Glutamatergic neuron (in vitro differentiated cells): ENCODE measurements at places on chromosomes 6 and 20. TPM values are rescaled to one million over a fixed set of nuclear protein-coding genes. Genes with fewer than 3 reads are reported as not detected.
A peak's percentile ranks its signal among the peaks of the same experiment; 100 is the strongest.

GRCh38 chr6:145707397-145707796 is 27.9 kb downstream of the EPM2A start:
- DNase-seq, result no peak
- H3K27ac ChIP-seq, result no peak overlapping the region
- no peaks in the 10 kb centered on the region for H3K4me1 ChIP-seq
- no peak overlapping the region for H3K4me3 ChIP-seq
- no peaks in the 10 kb centered on the region for H3K27me3 ChIP-seq

DNA sequence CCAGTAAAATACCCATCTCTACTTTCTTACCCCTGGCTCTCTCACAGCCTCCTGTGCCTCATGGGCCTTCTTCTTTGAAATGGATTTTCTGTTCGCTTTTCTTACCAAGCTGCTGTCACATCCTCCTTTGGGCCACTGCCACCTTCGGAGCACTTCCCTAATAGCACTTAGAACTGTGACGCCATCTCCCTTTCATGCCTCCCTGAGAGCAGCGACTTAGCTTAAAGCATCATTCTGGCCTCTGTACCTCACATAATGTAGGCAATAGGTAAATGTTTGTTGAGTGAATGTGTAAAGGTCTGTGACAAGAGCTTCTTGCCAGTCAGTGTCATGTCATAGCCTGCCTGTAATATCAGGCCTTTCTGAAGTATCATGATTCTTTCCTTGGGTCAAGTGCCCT is 78.8 kb downstream of the ADGRG6 start:
- peaks cover 9% of the 10 kb centered on the region for H3K4me1 ChIP-seq
- no peaks in the 10 kb centered on the region for H3K27me3 ChIP-seq
- no peak overlapping the region for H3K27ac ChIP-seq
- no peak overlapping the region for H3K4me3 ChIP-seq
- no peak for DNase-seq
- H3K36me3 ChIP-seq, result no peaks in the 10 kb centered on the region

DNA sequence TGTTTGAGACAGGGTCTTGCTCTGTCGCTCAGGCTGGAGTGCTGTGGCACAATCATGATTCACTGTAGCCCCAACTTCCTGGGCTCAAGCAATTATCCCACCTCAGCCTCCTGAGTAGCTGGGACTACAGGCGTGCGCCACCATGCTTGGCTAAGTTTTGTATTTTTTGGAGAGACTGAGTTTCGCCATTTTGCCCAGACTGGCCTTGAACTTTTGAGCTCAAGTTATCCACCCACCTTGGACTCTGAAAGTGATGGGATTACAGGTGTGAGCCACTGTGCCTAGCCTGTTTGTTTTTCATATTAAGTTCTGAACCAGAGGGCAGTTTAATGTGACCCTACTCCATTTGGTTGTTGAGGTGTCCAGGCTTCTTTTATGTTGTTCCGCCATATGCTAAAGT is 194.8 kb downstream of the PLCB1 start:
- no peak overlapping the region for H3K27ac ChIP-seq
- no peaks in the 10 kb centered on the region for H3K27me3 ChIP-seq
- H3K4me1 ChIP-seq, result peaks cover 4% of the 10 kb centered on the region
- no peak overlapping the region for H3K4me3 ChIP-seq
- no peak for DNase-seq
- H3K36me3 ChIP-seq, result no peaks in the 10 kb centered on the region

- peaks cover 11% of the 10 kb centered on the region for H3K27me3 ChIP-seq
- peaks cover 19% of the 10 kb centered on the region for H3K36me3 ChIP-seq
- H3K4me1 ChIP-seq, result peaks cover 21% of the 10 kb centered on the region
- peak overlapping the region; percentile 90 for H3K27ac ChIP-seq
- peak; percentile 56 for DNase-seq
Observed at GRCh38 chr6:158548418-158549161, 11.3 kb upstream of the TMEM181 start.

DNA sequence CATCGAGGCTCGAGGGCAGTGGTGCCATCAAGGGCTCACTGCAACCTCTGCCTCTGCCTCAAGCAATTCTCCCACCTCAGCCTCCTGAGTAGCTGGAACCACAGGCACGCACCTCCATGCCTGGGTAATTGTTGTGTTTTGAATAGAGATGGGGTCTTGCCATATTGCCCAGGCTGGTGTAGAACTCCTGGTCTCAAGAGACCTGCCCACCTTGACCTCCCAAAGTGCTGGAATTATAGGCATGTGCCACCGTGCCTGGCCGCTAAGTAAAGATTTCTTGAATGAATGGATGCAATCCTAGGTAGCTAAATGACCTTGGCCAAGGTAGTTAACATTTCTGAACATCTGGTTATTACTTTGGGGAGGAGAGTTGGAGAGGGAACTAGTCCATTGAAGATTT is 7.4 kb downstream of the SCAF8 start:
- DNase-seq, result no peak
- H3K4me3 ChIP-seq, result no peak overlapping the region
- H3K36me3 ChIP-seq, result no peaks in the 10 kb centered on the region

The GGTLC1 gene
- total RNA-seq, result not detected

The POU5F1 gene
- total RNA-seq, result 48.8 TPM

GRCh38 chr6:154950979-154951344 is 44.2 kb upstream of the TIAM2 start:
- H3K36me3 ChIP-seq, result peaks cover 8% of the 10 kb centered on the region
- H3K27me3 ChIP-seq, result peaks cover 2% of the 10 kb centered on the region
- no peak overlapping the region for H3K4me3 ChIP-seq
- no peak overlapping the region for H3K27ac ChIP-seq

DNA sequence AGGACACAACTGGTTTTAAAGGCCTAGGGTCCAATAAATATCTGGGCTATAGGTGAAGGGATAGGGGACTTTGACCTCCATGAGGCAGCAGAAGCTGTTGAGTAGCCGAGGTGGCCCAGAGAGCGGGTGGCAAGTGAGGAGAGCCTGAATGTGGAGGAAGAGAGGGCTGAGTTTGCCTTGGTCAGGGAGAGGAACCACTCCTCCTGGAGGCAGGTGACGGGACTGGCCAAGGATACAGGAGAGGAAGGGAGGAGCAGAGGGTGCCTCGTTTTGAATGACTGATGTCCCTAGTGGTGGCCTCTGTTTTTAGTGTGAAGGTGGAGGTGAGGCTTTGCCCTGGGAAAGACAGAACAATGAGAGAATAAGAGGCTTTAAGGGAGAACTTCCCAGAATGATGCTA is 19.1 kb upstream of the AAR2 start:
- no peaks in the 10 kb centered on the region for H3K27me3 ChIP-seq
- H3K4me3 ChIP-seq, result no peak overlapping the region
- H3K4me1 ChIP-seq, result peaks cover 12% of the 10 kb centered on the region
- no peak for DNase-seq

The GRIK2 gene
- total RNA-seq, result 95.5 TPM

DNA sequence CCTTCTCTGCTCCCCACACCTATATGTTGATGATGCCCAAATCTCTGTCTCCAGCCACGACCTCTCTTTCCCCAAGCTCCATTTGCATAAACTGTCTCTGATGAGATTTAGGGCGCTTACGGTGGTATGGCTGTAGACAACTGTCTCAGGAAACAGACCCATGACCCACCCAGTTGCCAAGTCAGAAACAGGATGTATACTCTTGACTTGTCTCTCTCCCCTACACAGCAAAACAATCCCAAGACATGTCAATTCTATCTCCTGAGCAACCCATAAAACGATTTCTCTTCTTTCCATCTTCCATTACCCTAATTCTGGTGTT is 13.9 kb downstream of the GNL1 start:
- H3K27me3 ChIP-seq, result peaks cover 3% of the 10 kb centered on the region
- peaks cover 20% of the 10 kb centered on the region for H3K4me1 ChIP-seq
- H3K27ac ChIP-seq, result peak overlapping the region; percentile 56

DNA sequence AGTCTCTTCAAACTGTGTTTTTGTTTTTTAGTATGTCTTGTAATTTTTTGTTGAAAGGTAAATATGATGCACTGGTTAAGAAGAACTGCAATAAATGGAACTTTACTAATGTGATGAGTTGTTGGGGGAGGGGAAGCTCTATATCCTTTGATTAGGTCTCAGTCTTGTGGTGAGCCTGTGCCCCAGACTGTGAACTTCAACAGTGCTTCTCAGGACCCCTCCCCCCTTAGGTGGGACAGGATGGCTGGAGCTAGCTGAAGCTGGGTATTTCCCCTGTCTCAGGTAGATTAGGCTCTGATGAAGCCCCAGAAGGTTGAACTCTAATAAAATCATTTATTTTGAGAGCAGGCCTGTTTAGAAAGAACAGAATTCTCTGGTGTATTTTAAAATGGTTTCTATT is 31.4 kb upstream of the TASP1 start:
- H3K4me1 ChIP-seq, result no peaks in the 10 kb centered on the region
- no peak overlapping the region for H3K4me3 ChIP-seq
- H3K27ac ChIP-seq, result no peak overlapping the region
- no peak for DNase-seq
- H3K36me3 ChIP-seq, result no peaks in the 10 kb centered on the region

The PACRG gene
- total RNA-seq, result not detected

The CPNE1 gene
- 327 TPM for total RNA-seq

DNA sequence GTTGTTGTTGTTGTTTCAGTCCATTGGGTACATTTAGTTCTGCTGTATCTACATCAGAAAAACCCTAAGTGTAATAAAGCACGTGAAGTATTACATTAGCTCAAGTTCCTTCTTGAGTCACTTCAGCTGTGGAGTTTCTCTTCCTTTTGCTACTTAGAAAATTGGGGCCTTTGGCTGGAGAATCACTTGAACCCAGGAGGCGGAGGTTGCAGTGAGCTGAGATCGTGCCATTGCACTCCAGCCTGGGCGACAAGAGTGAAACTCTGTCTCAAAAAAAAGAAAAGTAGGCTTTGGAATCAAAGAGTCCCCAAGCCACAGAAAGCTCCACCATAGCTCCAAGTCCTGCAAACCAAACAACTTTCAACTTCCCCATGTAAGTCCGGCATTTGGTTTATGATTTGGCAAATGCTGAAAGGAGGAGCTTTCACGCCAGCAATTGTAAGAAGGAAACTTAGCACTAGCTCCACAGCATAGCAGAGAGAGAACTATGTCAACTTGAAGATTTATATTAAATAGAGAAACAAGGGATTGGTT is 56.5 kb upstream of the RNF144B start:
- no peak overlapping the region for H3K4me3 ChIP-seq
- H3K36me3 ChIP-seq, result no peaks in the 10 kb centered on the region
- no peaks in the 10 kb centered on the region for H3K27me3 ChIP-seq
- no peak overlapping the region for H3K27ac ChIP-seq
- peaks cover 1% of the 10 kb centered on the region for H3K4me1 ChIP-seq

DNA sequence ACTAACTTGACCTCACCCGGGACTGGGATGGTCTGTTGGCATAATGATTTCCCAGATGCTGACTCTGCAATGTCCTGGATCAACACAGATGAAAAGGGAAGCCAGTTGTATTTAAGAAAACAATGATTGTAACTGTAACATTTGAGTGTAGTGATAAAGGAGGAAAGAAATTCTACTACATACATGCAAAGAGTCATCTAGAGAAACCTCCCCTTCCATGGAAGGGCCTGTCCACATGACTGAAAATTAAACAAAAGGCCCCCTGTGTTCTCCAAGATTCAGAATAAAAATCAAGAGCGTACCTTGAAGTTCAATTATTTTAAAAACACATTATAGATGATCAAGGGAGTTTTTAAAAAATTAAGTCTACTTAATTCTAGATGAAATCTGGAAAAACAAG is 151.2 kb downstream of the FOXC1 start:
- no peak for DNase-seq
- no peak overlapping the region for H3K27ac ChIP-seq
- no peaks in the 10 kb centered on the region for H3K27me3 ChIP-seq

The IPCEF1 gene
- total RNA-seq, result 0.61 TPM

GRCh38 chr20:1912053-1912452 is 16.8 kb downstream of the SIRPA start:
- no peak overlapping the region for H3K27ac ChIP-seq
- no peak overlapping the region for H3K4me3 ChIP-seq
- no peaks in the 10 kb centered on the region for H3K4me1 ChIP-seq

DNA sequence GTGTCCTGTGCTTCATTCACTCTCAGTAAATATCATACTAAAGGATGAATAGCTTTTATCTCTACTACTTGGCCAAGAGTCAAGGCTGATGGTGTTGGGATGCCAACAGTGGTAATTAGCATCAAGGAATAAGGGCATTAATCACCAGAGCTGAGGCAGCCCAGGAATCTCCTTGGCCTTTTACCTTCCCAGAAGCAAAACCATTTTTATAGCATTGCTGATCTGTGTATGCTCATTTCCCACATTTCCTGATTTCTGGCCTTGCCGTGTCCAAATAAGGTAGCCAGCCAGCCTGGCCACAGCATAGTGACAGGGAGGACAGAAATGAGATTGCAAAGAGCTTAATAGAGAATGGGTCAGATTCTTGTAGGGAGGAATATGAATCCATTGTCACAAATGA is 76.7 kb upstream of the FOXO3 start:
- no peaks in the 10 kb centered on the region for H3K4me1 ChIP-seq
- H3K36me3 ChIP-seq, result no peaks in the 10 kb centered on the region
- no peak overlapping the region for H3K27ac ChIP-seq
- no peaks in the 10 kb centered on the region for H3K27me3 ChIP-seq
- no peak for DNase-seq

- H3K27me3 ChIP-seq, result peaks cover 2% of the 10 kb centered on the region
- H3K4me1 ChIP-seq, result peaks cover 2% of the 10 kb centered on the region
- peak within 1 kb of the TSS; percentile 94 for H3K4me3 ChIP-seq
Observed at GRCh38 chr6:27388293-27389197, at the start of gene ZNF391. TSS of gene ZNF391 (plus strand) at chr6:27388759. CDS start at chr6:27400371, 11,612 bp downstream.

The PIGU gene
- 19.4 TPM for total RNA-seq

- no peak overlapping the region for H3K4me3 ChIP-seq
- DNase-seq, result no peak
- no peaks in the 10 kb centered on the region for H3K36me3 ChIP-seq
Observed at GRCh38 chr6:166204852-166205650, 37.4 kb upstream of the TBXT start.

- H3K27ac ChIP-seq, result no peak overlapping the region
- no peak for DNase-seq
- H3K4me1 ChIP-seq, result no peaks in the 10 kb centered on the region
- no peaks in the 10 kb centered on the region for H3K36me3 ChIP-seq
Observed at GRCh38 chr6:53144802-53145201, 3.8 kb downstream of the GCM1 start.

DNA sequence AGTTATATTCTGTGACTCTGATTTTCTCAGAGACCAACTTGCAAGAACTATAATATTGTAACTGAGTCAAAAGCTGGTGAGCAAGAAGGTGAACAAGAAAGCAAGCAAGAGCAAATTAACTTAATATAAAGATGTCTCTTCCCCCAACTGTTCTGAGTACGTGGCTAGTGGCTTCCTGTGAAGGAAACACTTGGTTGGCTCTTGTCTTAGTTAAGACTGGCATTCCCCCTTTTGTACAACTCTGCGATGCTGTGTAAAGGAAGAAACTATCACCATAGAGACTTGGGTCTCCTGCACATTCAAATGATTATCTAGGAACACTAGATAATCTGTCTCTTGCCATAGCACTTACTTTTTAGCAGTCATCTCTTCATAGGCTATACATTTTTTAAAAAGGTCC is 47.3 kb upstream of the TNFAIP3 start:
- peaks cover 3% of the 10 kb centered on the region for H3K27me3 ChIP-seq
- H3K4me1 ChIP-seq, result peaks cover 4% of the 10 kb centered on the region
- no peaks in the 10 kb centered on the region for H3K36me3 ChIP-seq
- DNase-seq, result no peak
- H3K27ac ChIP-seq, result no peak overlapping the region
- H3K4me3 ChIP-seq, result no peak overlapping the region

The HLA-DOB gene
- total RNA-seq, result not detected
